Spleen (tissue), 13 donors: ENCODE measurements at places on chromosomes 13 and 19.

DNA sequence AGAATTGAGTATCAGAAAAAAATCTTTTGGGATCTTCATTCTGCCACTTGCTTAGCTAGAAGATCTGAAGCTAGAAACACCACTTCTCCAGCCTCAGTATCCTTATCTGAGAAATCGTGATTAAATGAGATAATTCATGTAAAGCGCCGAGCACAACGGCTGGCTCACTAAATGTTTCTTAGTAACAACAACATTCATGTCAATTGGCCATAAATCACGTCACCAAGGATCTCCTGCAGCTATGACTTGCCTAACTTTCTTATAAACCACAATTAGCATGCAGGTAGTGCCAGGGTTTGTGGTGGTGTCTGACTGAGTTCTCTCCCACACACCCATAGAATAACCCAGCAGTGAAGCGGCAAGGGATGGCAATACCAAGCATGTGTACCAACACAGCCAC lies 501.3 kb downstream of the EFNB2 start:
- DNase-seq, result no peak

- no peak for DNase-seq
Observed at GRCh38 chr19:293436-294110, 2.4 kb upstream of the PLPP2 start.

GRCh38 chr13:27973961-27974662 lies 5.0 kb upstream of the CDX2 start:
- DNase-seq, result no peak

DNA sequence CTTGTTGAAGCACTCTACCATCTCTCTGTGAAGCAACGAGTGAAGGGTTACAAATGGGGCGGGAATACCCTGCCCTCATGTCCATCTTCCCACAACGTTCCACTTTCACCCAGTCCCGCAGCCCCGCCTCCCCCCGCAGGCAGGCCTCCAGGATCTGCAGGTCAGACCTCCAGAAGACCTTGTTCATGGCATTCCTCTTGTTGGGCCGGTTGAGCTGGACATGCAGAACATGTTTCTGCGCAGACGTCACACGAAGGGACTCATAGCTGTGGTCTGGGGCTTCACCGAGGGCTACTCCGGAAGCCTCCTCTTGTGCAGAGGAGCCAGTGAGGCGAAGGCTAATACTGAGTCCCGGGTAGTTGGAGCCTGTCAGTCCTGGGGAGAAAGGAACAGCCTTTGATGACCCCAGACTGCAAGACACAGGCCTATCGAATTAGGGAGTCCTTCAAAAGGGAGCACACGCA lies 420 bp downstream of the ECH1 start:
- DNase-seq, result peak; percentile 86

- no peak for DNase-seq
Observed at GRCh38 chr19:54415901-54416673, 823 bp downstream of the TTYH1 start.

GRCh38 chr13:109922518-109922917 lies 136.1 kb upstream of the IRS2 start:
- DNase-seq, result no peak
